ENCODE measurements at places on chromosomes 2 and 18.

DNA sequence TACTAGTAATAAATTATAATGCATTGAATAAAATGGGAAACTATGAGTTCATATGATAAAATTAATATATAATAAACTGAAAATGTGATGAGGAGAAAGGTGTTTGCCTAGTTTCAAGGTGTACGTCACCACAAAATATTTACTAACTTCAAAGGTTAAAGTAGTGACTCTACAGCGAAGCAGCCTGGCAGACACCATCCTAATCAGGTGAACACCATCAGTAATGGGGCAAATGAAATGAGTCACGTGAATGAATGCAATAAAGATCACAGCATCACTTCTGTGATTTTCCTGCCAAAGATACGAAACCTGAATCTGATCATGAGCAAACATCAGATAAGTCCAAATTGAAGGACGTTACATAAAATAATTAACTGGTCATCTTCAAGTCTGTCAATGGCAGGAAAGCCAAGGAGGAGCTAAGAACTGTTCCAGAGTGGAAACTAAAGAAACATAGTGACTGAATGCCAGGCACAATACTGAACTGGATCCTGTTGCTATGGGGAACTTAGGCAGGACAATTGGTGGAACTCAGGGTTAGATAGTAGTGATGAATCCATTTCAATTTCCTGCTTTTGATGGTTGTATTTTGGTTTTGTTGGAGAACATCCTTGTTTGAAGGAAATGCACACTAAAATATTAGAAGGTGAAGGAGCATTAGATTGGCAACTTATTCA, 12.1 kb upstream of the NOSTRIN start:
- no peak for DNase-seq

- no peak for DNase-seq
Measured at GRCh38 chr18:13390711-13391110, 172.2 kb downstream of the LDLRAD4 start.

DNA sequence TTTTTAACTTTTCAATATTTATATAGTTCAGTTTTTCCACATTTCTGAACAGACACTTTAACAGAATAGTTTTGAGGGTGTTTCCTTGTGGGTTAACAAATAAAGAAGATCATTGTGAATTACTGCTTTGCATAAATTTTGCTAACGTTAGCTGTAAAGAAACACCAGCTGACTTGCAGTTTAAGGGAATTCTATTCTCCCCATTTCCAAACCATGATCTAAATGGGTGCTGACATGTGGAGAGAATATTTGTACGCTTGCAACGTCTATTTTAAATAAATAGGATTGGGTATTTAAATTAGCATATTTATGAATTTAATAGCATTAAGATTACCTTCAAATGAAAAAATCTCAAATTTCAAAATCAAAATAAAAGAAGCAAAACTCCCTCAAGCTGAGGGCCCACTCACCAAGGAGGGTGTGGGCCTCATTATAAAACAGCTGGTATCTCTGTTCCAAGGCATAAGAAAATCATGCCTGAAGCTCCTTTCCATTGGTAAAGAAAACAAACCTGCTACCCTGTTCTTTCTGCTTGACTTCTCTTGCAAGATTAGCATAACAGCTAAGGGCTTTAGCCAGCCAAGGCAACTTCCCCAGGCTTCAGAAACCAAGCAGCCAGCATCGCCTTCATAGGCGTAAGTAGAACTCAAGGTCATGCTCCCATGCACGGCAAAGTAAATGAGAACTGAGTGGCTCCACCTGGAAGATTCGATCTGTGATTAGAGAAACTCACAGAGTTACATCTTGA, 3.2 kb downstream of the MRO start:
- DNase-seq = no peak

GRCh38 chr2:179470089-179470488, 205.5 kb upstream of the SESTD1 start:
- no peak for DNase-seq

DNA sequence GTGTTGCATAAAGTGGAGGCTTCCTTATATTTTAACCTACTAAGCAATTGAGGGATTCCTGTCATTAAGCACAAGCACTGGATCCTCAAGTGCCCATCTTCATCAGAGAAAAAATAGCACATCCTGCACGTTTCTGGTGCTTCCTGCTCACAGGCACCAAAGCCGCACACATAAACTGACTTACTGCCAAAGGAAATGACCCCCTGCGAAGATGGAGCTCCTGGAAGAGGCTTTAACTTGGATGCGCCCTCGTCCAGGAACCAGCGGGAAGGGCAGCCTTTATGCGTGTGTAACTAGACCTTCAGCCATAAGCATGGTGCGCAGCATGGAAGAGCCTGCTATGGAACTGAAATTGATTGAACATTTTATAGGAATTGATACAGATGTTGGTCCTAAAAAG, 188.7 kb downstream of the FTCDNL1 start:
- DNase-seq = no peak

DNA sequence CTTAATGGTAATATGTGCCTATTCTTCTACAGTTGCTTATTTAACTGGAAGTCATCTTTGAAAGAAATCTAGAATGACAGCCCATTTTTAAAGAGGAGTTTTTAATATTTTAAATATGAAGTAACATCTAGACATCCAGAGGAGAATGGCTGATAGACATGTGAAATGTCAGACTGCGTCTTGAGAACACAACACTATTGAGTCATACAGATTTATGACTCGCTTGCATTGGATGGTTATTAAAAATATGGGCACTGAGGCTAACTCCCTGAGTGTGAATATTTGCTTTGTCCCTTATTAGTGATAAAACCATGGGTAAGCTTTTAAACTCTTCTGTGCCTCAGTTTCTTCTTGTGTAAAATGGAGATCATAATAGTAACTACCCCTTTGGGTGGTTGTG, 22.9 kb downstream of the TDRD15 start:
- no peak for DNase-seq

DNA sequence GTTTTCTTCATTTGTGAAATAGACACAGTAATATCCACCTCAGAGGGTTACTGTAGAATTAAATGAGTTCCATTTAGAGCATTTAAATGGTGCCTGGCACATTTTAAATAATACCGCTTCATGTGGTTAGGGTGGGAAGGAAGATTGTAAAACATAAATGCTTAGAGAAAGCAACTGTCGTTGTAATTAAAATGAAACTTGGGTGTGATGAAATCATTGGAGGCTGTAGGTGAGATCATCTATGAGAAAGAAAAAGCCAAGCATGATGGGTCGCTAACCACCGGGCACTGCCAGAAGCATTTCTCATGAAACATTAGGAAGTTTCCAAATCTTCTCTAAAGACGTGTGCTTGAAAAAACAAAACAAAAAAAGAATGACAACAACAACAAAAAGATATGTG, 8.2 kb upstream of the SLC39A10 start:
- DNase-seq = no peak

- DNase-seq = peak; percentile 2
Measured at GRCh38 chr2:201696151-201696659, 2.2 kb downstream of the MPP4 start.

- DNase-seq = no peak
Measured at GRCh38 chr18:45274026-45274425, 341.2 kb upstream of the SLC14A2 start.

DNA sequence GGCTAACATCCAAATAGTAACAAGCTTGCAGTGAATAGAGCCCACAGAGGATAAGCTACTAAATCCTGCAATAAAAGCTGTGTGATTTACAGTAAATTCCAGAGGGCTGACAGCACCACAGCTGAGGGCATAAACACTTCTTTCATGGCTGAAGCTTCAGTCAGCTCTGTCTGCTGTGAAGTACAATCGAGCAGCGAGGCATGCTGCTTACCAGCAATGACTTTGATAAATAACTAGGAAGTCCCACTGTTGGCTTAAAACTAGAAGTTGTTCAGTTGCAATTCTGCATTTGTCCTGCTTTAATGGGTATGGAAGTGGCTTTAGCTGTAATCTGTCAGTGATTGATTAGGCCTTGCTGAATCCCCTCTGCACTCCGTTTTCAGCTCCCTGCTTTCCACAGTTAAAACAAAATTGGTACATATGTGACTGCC, 65.2 kb upstream of the FIGN start:
- no peak for DNase-seq

GRCh38 chr2:142722569-142722968, 154.9 kb upstream of the KYNU start:
- no peak for DNase-seq

GRCh38 chr2:235756491-235756890, 262.6 kb downstream of the AGAP1 start:
- DNase-seq = no peak

GRCh38 chr2:12624905-12625598, 91.7 kb upstream of the TRIB2 start:
- DNase-seq = no peak

DNA sequence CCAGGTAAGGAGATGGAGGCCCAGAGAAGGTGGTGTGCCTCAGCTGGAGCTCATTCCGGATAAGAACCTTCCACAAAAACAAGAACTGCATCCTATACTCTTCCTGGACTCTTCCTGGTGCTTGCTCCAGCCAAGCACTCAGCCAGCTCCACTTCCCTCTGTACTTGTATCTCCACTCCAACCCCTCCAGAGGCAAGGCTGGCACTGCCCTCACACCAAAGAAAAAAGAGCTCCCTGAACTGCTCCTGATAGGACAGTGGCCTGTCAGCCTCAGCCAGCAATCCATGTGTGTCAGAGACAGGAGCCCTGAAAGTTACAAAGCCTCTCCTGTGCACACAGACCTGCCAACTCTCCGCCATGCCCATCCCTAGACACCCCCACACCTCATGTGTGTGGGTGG, 248.1 kb downstream of the CELF4 start:
- DNase-seq = no peak

All from hippocampal formation (tissue), 2 donors.